ENCODE measurements at places on chromosomes 13 and 19. TPM values are rescaled to one million over a fixed set of nuclear protein-coding genes. Genes with fewer than 3 reads are reported as not detected.

- DNase-seq, result no peak
Measured at GRCh38 chr13:101149735-101150384, 266.4 kb downstream of the NALCN start.

SSC5D gene
- total RNA-seq, result 1.6 TPM

GRCh38 chr13:108525827-108526226, 103.6 kb upstream of the MYO16 start:
- no peak for DNase-seq

DNA sequence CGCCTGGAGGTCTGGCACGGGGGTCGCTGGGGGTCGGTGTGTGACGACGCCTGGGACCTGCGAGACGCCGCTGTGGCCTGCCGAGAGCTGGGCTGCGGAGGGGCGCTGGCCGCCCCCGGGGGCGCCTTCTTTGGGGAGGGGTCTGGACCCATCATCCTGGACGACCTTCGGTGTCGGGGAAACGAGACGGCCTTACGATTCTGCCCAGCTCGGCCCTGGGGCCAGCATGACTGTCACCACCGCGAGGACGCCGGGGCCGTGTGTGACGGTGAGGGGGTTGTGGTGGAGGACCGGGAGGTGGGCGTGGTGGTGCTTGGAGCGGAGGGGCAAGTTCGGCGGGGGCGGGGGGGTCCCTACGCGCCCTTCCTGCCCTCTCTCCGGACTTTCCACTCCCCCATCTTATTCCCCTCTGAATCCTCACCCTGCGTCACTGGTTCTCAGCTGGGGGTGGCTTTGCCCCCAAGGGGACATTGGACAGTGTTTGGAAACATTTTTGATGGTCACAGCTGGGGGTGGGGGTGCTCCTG, 5.5 kb downstream of the SSC5D start:
- DNase-seq, result no peak

DHDH gene
- 1.8 TPM for total RNA-seq

GRCh38 chr19:19578252-19578651, 40.2 kb downstream of the CILP2 start:
- DNase-seq, result no peak

Measured in progenitor cell of endocrine pancreas (in vitro differentiated cells).